H1 (cell line): ENCODE measurements at places on chromosomes 7 and 10. TPM values are rescaled to one million over a fixed set of nuclear protein-coding genes. Genes with fewer than 3 reads are reported as not detected.
A peak's percentile ranks its signal among the peaks of the same experiment; 100 is the strongest.

GRCh38 chr10:133154411-133154810 is 5.6 kb upstream of the KNDC1 start:
- no peak for DNase-seq

Gene GIMAP2
- polyA plus RNA-seq: not detected in 2 replicates

Gene ZC3HAV1L
- 5.2 and 7.1 TPM in 2 replicates for polyA plus RNA-seq

DNA sequence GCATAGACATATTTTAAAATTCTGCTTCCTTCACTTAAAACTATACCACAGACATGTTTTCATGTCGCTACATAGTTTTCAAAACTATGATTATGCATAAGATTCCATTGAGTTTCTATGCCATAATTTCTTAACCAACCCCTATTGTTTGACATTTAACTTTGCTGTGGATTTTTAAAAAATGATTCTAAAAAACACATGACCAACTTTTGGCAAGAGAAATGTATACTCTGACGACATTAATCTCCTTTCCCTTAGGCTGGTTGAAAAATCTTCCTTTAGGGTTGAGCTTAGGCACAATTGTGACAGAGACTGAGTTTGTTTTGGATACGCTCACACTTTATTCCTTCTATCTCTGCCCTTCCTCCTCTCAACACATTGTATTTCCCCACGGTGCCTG is 14.9 kb downstream of the CREB5 start:
- DNase-seq: no peak

- no peak for DNase-seq
These were observed 1.6 kb downstream of the CHN2 start for GRCh38 chr7:29196191-29196590.

DNA sequence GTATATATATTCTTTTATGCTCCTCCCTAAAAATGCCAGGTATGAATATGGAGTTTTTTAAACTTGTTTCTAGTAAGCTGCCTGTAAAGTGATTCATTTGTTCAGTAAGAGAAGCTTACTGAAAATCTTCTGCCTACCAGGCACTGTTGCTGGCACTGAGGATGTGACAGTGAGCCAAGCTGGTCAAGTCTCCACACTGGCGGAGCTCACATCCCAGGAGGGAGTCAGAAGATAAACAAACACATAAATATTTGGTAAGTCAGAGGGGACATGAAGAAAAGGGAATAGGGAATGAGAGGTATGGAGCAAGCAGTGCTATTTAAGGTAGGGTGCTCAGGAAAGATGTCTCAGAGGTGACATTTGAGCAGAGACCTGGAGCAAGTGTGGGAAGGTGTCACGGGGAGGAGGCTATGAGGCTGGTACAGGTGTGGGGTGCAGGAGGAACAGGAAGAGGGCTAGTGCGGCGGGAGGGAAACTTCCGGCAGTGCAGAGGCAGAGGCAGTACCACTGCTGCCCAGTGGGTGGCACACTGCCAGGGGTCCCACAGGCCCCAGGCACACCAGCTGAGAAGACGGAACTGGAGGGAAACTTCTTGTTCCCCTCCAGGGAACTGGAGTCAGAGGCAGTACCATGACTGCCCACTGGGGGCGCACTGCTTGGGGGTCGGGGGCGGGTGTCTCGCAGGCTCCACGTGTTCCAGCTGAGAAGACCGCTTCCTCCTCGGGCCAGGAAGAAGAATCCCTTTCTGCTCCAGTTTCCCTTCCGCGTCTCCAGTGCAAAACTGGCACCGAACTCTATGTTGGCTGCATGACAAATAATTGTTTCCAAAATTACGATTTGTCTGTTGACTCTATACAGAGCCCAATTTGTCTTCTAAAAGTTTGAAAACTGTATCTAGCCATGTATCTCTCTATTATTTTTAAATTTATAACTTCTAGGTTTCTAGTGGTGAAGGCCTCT is 161.0 kb downstream of the TEX36 start:
- DNase-seq: peak; percentile 96

- no peak for DNase-seq
These were observed 196.4 kb downstream of the SDHAF3 start for GRCh38 chr7:97313900-97314299.

DNA sequence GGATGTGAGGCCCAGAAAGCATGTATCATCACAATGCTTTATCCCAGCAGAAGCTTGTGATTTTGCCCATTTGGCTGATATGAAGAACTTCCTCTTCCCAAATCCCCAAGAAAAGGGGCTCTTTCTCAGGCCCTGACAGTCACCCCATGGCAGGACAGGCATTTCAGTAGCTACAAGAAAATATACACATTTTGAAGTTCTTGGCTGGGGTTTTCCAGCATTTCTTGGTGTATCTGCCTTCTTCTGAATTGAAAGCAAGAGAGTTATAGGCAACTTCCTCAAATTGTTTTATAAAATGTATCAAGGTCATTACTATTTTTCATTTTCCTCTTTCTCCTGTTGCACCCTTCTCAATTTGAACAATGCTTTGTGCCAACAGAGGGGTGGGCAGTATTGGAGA is 63.3 kb upstream of the PDLIM1 start:
- DNase-seq: no peak

DNA sequence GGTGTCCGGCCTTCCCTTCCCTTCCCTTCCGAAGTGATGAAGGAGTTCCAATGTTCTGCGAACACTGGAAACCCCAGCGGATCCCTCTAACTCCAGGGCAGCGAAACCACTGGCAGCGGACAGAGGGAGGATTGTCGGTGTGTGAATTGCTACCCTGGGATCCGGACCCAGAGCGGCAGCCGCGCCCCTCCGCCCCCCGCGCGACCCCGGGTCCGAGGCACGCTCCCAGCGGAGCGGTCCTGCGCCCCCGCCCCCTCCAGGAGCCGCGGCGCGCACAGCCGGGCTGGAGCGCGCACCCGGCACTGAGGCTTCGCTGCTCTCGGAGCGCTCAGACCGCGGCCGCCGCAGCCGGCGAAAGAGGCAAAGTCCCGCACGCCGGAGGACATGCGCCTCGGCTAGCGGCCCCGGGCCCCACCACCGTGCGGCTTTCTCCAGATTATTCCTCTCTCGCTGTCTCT is at the start of gene PTPRZ1:
PTPRZ1 (plus strand) TSS at position 331 of the 458 bp plus-strand sequence. CDS start 339 bp downstream, outside the sequence.
- peak; percentile 86 for DNase-seq

Gene ZNF138
- 4.5 and 7.5 TPM in 2 replicates for polyA plus RNA-seq

DNA sequence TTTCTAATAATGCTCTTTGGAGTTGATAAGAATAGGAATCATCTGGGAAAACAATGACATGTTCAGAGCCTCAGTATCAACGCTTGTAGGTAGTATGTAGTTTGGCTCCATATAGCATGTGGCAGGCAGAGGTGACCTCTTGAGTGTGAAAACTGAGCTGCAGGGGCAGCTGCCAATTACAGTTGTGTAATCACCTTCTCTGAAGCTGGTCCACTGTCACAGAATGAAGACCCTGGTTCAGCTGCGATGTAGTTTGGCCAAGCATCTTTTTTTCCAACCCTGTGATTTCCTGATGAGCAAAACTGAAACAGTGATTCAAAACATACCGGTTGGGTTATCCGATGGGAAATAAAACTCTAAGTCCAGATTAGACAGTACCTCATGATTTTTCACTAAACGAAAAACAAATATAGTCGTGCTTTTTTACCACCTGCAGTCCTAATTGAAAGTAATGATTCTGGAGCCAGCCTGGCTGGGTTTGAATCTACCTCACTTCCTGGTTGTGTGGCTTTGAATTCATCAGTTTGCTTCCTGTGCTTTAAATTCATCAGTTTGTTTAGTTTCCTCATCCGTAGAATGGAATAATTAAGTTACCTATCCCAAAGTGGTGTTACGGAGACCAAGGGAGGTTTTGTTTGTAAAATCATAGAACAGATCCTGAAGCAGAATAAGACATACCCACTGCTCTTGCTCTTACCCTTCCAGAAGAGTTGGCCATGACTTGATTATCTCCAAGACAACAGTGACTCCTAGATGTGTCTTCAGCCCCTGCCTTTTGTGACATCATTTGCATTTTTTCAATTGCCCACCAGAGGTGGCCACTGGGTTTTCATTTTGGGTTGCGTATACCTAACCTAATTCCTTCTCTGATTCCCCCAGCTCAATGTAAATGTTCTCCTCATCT is 87.4 kb downstream of the CELF2 start:
- DNase-seq: no peak

DNA sequence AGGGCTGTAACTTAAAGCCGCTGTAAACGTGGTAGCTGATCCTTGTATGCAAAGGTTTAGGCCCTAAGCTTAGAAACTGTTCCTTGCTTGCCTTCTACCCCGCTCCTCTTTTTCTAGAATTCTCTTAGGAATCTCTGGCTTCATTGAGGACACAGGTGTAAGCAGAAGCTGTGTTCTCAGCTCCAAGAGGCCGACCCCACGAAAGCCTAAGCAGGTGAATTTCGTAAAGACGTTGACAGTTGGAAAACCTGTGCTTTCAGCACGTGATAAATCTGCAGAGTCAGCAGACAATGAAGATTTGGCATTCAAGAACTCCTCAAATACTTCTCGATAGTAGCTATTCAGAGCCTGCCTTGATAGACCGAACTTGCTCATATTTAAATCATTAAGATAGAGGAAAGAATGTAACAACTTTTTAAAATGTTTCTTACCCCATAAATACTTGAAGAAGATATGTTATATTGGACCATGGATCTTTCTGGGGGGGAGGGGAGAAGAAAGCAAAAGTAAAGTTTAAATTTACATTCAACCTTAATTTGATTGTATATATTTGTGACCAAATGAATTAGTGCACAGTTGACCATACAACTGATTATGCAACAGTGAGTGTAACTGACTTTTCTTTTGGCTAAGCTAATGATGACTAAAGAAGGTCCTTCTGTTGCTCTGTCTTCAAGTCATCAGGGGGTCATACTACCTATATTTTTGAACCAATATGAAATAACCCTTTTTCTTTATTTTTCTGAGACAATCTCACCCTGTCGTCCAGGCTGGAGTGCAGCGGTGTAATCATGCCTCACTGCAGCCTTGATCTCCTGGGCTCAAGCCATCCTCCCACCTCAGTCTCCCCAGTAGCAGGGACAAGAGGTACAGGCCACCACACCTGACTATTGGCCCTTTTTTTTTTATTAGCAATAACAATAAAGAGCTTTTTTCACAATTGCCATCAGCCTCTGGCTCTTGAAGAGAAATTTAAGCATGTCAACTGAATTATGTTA is 1.2 kb upstream of the GDI2 start:
- no peak for DNase-seq

GRCh38 chr10:131972474-131973071 is 9.2 kb downstream of the BNIP3 start:
- no peak for DNase-seq

Gene PTPN20
- not detected in 2 replicates for polyA plus RNA-seq

DNA sequence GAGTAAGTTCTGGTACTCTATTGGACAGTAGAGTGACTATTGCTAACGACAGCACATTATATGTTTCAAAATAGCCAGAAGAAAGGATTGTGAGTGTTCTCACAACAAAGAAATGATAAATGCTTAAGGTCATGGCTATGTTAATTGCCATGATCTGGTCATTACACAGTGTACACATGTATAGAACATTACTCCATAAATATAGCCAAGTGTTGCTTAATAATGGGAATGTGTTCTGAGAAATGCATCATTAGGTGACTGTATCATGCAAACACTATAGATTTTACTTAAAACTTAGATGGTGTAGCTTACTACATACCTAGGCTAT is 19.6 kb downstream of the EPC1 start:
- no peak for DNase-seq

- no peak for DNase-seq
These were observed 154.8 kb downstream of the TNS3 start for GRCh38 chr7:47427051-47427643.

- no peak for DNase-seq
These were observed 14.9 kb downstream of the SLC25A28 start for GRCh38 chr10:99605351-99605750.

GRCh38 chr7:5417106-5418071 is 6.2 kb downstream of the TNRC18 start:
- no peak for DNase-seq

GRCh38 chr7:27895551-27895950 is 155.6 kb downstream of the TAX1BP1 start:
- DNase-seq: no peak

DNA sequence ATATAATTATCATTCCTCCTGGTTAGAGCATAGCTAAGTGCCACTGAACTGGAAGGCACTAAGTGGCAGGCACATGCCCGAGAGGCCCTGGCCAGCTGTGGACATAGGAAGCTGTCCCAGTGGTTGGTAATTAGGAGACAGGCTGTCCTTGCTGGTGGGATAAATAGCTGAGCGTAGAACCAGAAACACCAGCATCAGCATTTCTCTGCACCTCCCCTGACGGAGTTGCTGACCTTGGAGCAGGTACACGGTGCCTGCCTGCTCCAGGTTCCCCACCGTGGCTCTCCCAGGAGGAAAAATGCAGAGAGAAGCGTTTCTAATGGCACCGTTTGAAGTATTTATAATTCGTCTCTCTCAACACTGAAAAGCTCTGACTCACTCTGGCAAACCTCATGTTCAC is 5.6 kb upstream of the ABLIM1 start:
- no peak for DNase-seq
